T follicular helper cell (primary cell): ENCODE measurements at places on chromosomes 6 and 20.
A peak's percentile ranks its signal among the peaks of the same experiment; 100 is the strongest.

DNA sequence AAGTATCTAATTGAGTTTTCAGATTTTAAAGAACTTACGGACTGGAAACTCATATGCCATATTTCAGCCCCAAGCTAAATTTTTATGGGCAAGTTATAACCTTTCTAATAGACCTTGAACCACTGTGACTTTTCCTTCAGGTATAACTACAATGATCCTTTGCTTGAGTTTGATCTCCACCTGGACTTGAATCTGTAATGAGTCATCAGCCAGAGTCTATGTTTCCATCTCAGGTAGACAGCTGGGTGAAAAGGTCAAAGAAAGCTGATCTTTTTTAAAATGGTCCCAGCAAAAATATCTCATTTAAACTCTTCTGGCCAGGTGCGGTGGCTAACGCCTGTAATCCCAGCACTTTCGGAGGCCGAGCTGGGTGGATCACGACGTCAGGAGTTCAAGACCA is 88.4 kb upstream of the SGK1 start:
- DNase-seq: no peak

GRCh38 chr6:21845439-21846140 is 252.0 kb downstream of the SOX4 start:
- DNase-seq: no peak

GRCh38 chr20:64109831-64110391 is 2.5 kb upstream of the NPBWR2 start:
- DNase-seq: no peak

- DNase-seq: no peak
Measured at GRCh38 chr6:7691675-7692452, 34.0 kb upstream of the BMP6 start.

DNA sequence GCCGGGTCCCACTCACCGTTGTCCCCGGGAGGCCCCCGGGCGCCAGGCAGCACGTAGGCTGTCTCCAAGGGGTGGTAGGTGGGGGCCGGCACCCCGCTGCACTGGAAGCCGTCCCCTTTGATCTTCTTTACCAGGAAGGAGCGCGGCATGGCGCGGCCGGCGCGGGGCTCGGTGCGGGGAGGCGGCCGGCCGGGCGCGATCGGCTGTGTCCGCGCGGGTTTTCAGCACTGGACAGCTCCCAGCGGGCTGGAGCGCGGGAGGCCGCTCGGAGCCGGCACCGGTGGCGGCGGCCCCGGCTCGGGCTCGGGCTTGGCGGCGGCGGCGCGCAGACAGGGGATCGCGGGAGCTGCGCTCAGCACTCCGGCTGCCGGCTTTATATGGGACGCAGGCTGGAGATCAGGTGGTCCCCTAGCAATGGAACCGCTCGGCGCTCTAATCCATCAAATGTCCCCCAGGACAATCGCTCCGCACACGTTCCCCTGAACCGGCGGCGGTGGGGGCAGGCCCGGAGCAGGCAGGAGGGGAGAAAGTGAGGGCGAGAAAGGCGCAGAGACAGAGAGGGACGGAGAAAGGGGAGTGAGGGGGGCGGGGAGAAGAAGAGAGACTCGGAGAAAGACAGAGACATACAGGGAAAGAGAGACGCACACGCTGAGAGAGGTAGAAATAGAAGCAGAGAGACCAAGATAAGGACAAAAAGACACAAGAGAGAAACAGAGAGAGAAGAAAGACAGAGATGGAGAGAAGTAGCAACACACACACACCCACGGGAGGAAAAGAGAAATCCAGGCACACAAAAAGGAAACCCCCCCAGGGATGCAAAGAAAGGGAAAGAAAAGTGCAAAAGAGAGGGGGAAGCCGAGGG is at the start of gene SCRT2:
TSS of gene SCRT2 (minus strand) at position 350 of the 862 bp plus-strand sequence. CDS start at position 149, 201 bp downstream.
- peak; percentile 48 for DNase-seq

- no peak for DNase-seq
Measured at GRCh38 chr6:39169448-39170344, 54.7 kb upstream of the SAYSD1 start.

- DNase-seq: no peak
Measured at GRCh38 chr6:72421387-72421786, 200.5 kb upstream of the KCNQ5 start.

- no peak for DNase-seq
Measured at GRCh38 chr6:13101985-13102384, 226.4 kb downstream of the TBC1D7 start.
